ENCODE measurements at places on chromosomes 6 and 20. TPM values are rescaled to one million over a fixed set of nuclear protein-coding genes. Genes with fewer than 3 reads are reported as not detected.

NHLRC1 gene
- total RNA-seq = not detected

FLOT1 gene
- 92.2 TPM for total RNA-seq

SIRPB1 gene
- not detected for total RNA-seq

LY6G6C gene
- total RNA-seq = not detected

TNFAIP3 gene
- 39.7 TPM for total RNA-seq

BFSP1 gene
- not detected for total RNA-seq

CD93 gene
- total RNA-seq = not detected

GUCA1A gene
- total RNA-seq = not detected

SYCP2 gene
- not detected for total RNA-seq

PEDS1 gene
- 67.7 TPM for total RNA-seq

VGLL2 gene
- 5.7 TPM for total RNA-seq

METTL24 gene
- not detected for total RNA-seq

NOX3 gene
- not detected for total RNA-seq

SLC17A3 gene
- total RNA-seq = not detected

MLN gene
- total RNA-seq = not detected

PSMA7 gene
- total RNA-seq = 755 TPM

REM1 gene
- not detected for total RNA-seq

NR2E1 gene
- total RNA-seq = 0.13 TPM

ASIP gene
- total RNA-seq = not detected

ABHD16A gene
- total RNA-seq = 18.8 TPM

GINS1 gene
- 85.0 TPM for total RNA-seq

SYCP2L gene
- total RNA-seq = 3.5 TPM

PGC gene
- total RNA-seq = not detected

HLA-F gene
- not detected for total RNA-seq

SLC35F1 gene
- total RNA-seq = 1.2 TPM

TINAG gene
- total RNA-seq = not detected

ULBP3 gene
- total RNA-seq = 10.3 TPM

PBOV1 gene
- not detected for total RNA-seq

FGD2 gene
- total RNA-seq = not detected

SIRPD gene
- not detected for total RNA-seq

CTAGE9 gene
- total RNA-seq = not detected

LGSN gene
- not detected for total RNA-seq

RNF217 gene
- 16.0 TPM for total RNA-seq

CBLN4 gene
- total RNA-seq = not detected

RIMS4 gene
- not detected for total RNA-seq

ADGRF5 gene
- 0.30 TPM for total RNA-seq

C20orf141 gene
- total RNA-seq = not detected

GGTLC1 gene
- not detected for total RNA-seq

CFB gene
- not detected for total RNA-seq

ENPP1 gene
- 34.0 TPM for total RNA-seq

LTB gene
- not detected for total RNA-seq

RSPH9 gene
- not detected for total RNA-seq

TREML1 gene
- 0.10 TPM for total RNA-seq

TP53TG5 gene
- not detected for total RNA-seq

TRAM2 gene
- 28.4 TPM for total RNA-seq

CST7 gene
- not detected for total RNA-seq

RIPOR3 gene
- total RNA-seq = 2.6 TPM

MMP24 gene
- total RNA-seq = not detected

GSTA1 gene
- not detected for total RNA-seq

TAGAP gene
- total RNA-seq = 5.2 TPM

TPD52L1 gene
- total RNA-seq = not detected

GNAS gene
- 2,094 TPM for total RNA-seq

WFDC10B gene
- not detected for total RNA-seq

Data from SJCRH30 (cell line).